Osteoblast (primary cell): ENCODE measurements at places on chromosomes 1 and 21.
A peak's percentile ranks its signal among the peaks of the same experiment; 100 is the strongest.

- no peak for DNase-seq
These were observed 490.1 kb upstream of the LRRC7 start for GRCh38 chr1:69077633-69078032.

- DNase-seq = peak; percentile 92
These were observed 19.0 kb upstream of the SUMO3 start for GRCh38 chr21:44836666-44837471.

GRCh38 chr1:164608651-164609057, 49.7 kb downstream of the PBX1 start:
- DNase-seq = no peak

GRCh38 chr1:94646786-94647555, 105.4 kb upstream of the F3 start:
- DNase-seq = no peak

- no peak for DNase-seq
These were observed 17.2 kb downstream of the GNG12 start for GRCh38 chr1:67816095-67816475.

GRCh38 chr1:101298663-101299062, 61.8 kb downstream of the S1PR1 start:
- no peak for DNase-seq

DNA sequence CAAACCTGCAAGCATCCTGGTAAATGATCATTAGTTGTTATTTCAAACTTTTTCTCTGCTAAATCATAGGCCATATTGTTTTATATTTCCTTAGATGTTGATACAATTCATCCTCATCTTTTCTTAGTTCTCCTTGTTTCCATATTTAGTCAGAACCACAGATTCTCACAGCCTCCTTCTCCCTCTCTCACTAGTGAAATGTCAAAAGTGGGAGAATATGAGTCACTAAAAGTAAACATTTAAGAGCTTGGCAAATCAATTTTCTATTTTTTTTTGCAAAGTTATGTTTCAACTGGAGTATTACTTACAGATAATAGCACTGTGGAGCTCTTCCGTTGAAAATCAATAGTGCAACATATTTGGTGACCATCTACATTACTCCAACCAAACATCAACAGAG, 308.8 kb downstream of the COL11A1 start:
- DNase-seq = no peak

- DNase-seq = peak; percentile 17
These were observed 199.4 kb upstream of the NRIP1 start for GRCh38 chr21:15264084-15264665.

GRCh38 chr1:207861442-207862177, 49.3 kb downstream of the CD34 start:
- DNase-seq = no peak

DNA sequence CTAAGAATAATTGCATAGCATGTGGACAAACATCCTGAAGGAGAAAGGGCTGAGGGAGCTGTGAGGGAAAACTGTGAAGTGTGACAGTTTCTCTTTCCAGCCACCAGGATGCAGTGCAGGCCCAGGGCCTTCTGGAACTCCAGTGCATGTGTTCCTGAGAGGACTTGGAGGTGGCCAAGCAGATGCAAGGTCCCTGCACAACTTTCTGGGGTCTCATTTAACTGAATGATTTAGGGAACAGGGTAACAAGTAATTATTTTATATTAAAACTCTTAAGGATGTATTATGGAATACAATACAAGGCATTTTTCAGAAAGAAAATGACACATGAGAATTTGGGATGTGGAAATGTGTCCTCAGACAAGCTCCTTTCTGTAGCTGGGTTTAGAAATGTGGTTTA, 61.2 kb upstream of the MCOLN3 start:
- peak; percentile 93 for DNase-seq

DNA sequence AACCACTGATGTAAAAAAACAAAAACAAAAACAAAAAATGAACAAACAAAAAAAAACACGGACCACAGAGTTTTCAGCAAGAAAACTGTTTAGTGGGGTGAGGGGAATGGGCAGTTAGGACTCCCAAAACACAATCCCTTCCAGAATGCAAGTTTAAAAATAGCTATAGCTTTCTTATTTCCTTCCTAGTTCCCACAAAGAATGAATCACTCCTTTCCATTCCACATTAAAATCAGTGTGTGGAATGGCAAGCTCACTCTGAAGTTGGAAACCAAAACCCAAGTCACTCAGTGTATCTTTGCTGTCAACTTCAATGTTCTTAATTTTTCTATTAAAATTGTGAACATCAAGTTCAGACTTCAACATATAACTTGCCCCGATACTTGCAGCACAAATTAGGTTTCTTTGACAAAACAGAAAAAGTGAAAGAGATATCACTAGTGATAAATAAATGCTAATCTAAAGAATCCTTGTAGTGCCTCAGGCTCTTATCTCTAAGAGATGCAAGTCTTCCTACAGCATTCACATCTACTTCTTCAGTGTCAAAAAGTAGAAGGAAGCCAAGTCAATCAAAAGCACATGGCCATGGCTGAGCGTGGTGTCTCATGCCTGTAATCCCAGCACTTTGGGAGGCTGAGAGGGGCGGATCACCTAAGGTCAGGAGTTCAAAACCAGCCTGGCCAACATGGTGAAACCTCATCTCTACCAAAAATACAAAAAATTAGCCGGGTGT, 45.5 kb downstream of the TOR3A start:
- no peak for DNase-seq

GRCh38 chr1:56357927-56358690, 221.3 kb downstream of the PLPP3 start:
- DNase-seq = no peak

- no peak for DNase-seq
These were observed 4.2 kb upstream of the RGS13 start for GRCh38 chr1:192631749-192632148.

DNA sequence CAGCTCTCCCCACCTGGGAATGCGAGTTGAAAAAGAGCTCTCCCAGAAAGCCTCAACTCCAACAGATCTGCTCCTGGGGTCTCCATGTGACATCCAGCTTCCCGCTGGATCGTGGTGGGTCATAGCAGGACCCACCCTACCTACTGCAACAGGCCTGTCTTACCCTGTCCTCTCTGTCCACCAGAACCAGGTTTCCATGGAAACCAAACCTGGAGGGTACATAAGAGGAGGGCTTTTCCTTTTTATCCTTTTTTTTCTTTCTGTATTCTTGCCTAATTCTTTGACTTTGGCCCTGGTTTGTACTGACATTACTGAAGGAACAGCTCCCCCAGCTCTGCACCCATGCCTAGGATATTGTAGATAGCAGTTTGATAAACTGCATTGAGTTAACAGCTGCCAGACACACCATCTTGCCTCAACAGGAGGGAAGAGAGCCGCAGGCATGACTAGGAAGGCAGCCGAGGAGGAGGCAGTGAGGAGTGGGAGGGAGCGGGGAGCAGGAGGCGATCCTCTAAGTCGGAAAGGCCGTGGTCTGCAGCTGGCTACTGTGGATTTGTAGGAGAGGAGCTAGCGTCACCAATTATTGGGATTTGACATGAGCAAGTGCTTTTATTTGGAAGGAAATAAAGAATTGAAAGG, 9.7 kb upstream of the FMOD start:
- no peak for DNase-seq

- no peak for DNase-seq
These were observed 4.2 kb downstream of the ADORA3 start for GRCh38 chr1:111499026-111499785.

GRCh38 chr1:245880754-245881403, 626.2 kb downstream of the SMYD3 start:
- peak; percentile 78 for DNase-seq

- DNase-seq = no peak
These were observed 58.4 kb downstream of the OVGP1 start for GRCh38 chr1:111369177-111369576.

- DNase-seq = no peak
These were observed 148.5 kb downstream of the GALNT2 start for GRCh38 chr1:230215529-230215928.

GRCh38 chr1:19442154-19443096, 42.9 kb downstream of the CAPZB start:
- peak; percentile 74 for DNase-seq
